ENCODE measurements at places on chromosomes 1 and 21.

DNA sequence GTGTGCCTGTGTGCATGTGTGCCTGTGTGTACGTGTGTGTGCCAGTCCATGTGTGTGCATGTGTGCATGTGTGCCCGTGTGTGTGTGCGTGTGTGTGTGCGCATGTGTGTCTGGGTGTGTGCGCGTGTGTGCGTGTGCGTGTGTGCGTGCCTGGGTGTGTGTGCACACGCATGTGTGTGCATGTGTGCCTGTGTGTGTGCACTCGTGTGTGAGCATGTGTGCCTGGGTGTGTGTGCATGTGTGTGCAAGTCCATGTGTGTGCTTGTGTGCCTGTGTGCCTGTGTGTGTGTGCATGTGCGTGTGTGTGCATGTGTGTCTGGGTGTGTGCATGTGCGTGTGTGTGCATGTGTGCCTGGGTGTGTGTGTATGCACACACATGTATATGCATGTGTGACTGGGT, 28.7 kb upstream of the COL6A2 start:
- DNase-seq: no peak

- DNase-seq: no peak
Measured at GRCh38 chr1:8283058-8283884, 34.6 kb upstream of the SLC45A1 start.

DNA sequence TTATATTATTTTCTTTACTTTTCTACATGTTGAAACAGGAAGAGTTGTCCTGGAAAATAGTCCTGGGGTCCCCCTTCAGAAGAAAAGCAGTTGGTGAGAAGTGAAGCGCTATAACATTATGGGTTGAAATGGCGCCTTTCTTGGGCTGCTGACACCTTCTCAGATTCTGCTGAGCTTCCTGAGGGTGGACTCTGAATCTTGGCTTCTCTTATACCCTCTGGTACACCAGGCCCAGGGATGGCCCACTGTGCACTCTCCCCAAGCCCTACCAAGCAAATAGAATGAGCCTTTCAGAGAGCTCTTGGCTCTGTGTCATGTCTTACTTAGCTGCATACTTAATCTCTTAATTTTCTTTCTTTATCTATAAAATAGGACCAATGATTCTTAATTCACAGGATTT, 42.3 kb downstream of the CD247 start:
- DNase-seq: no peak

- DNase-seq: no peak
Measured at GRCh38 chr1:53561503-53562105, 102.4 kb downstream of the DMRTB1 start.

GRCh38 chr21:39050841-39051587, 132.2 kb downstream of the PSMG1 start:
- no peak for DNase-seq

- no peak for DNase-seq
Measured at GRCh38 chr1:214249651-214250050, 31.3 kb upstream of the SMYD2 start.

All from NCI-H1436 treated with DMSO at 0.1 percent for 48 hours (cell line).